ENCODE measurements at places on chromosomes 11 and 22.

GRCh38 chr11:119391275-119391674, 9.8 kb upstream of the USP2 start:
- DNase-seq = no peak

DNA sequence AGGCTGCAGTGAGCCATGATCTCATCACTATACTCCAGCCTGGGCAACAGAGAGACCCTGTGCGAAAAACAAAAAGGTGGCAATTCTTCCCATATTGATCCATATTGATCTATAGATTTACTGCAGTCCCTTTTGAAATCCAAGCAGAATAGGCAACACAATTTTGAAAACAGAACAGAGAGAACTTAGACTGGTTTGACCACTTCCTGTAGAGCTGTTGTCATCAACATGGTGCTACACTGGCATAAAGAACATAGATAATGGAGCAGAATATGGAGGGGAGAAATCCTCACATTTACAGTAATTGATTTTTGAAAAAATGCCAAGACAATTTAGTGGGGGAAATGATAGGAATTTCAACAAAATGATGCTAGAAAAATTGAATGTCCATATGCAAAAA, 34.1 kb downstream of the GRK3 start:
- no peak for DNase-seq

DNA sequence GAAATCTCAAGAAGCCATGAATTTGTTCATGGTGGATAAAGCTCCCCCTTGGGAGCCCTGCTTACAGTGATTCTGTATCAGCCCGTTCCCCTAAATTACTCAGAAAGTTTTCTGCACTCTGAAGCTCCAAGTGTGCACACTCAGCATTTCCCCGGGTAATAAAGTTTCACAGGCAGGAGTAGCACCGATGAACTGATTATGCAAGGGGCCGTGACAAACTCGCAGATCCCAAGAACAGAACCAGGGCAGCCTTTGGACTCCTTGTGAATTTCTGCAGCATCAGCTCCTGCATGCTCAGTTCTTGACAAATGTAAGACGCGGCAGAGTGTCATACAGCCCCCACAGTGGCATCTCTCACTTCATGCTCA, 73.5 kb downstream of the COMMD9 start:
- no peak for DNase-seq

- DNase-seq = no peak
Measured at GRCh38 chr22:33854724-33855123, 65.6 kb downstream of the LARGE1 start.

DNA sequence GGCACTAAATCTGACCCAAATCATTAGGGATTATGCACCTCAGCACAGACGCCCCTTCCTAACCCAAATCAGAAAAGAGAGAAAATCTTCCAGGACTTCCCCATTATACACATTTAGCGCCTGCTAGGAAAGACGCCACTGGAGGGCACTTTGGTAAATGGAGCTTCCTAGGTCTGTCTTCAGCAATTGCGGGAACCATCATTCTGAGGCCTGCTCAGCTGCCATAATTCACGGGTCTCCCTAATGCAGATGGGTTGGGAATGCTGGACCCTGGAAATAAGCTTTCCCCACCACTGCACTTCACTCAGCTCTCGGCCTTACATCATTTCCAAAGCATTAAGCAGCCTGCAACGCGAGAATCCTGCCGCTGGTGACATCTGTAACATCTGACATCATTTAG, 86.2 kb upstream of the OPCML start:
- no peak for DNase-seq

GRCh38 chr22:37449331-37450001, 22.2 kb upstream of the ELFN2 start:
- DNase-seq = no peak

- no peak for DNase-seq
Measured at GRCh38 chr11:37926772-37927171, 1328.7 kb upstream of the RAG2 start.

DNA sequence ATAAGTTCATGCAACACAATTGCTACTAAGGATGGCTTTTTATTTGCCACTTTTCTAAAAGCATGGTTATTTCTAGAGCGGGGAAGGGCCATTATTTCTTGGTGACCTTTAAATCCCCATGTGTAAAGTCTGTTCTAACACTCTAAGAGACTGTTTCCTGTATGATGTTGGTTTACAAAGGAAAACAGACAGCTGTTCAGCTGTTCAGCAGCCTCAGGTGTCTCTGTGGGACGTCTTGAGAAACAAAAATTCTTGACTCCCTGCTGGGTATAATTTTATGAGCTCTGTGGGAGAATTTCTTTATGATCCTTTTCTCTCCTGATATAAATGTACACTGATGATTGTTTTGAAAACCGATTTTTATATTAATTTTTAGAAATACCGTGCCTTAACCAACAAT, 13.9 kb downstream of the MUC15 start:
- DNase-seq = no peak

- DNase-seq = no peak
Measured at GRCh38 chr11:10796191-10796590, 12.5 kb downstream of the EIF4G2 start.

- peak; percentile 25 for DNase-seq
Measured at GRCh38 chr11:123707606-123708205, 33.8 kb downstream of the ZNF202 start.

DNA sequence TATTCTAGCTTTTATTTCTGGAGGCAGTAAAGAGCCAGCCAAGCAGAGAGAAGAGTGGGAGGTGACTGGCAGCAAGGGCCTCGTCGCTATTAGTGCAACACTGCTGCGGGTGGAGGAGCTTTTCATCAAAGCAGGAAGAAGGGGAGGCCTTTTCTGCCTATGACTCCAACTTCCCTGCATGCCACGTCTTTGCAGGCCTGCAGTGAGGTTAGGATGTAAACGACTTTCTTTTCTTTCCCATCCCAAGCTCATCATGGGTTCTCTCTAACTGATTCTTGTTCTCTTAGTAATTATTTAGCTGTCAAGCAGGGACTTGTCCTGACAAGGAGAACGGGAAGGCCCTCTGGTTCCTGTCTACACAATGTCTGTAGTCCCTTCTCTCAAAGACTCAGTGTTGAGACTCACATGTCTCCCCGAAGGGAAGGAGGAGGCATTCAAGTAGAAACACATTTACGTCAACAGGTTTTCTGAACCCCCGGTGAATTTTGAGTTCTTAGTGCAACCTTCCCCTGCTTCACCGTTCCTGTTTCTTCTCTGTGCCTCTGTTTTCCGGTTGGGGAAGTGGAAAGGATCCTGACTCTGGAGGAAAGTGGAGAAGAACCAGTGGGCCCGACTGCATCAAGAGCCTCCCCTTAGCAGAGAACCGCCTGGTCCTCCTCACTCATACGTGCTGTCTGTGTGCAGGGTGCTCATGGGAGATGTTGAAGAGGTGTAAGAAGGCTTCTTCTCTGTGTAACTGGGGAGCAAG, 56.9 kb downstream of the PACS1 start:
- no peak for DNase-seq

DNA sequence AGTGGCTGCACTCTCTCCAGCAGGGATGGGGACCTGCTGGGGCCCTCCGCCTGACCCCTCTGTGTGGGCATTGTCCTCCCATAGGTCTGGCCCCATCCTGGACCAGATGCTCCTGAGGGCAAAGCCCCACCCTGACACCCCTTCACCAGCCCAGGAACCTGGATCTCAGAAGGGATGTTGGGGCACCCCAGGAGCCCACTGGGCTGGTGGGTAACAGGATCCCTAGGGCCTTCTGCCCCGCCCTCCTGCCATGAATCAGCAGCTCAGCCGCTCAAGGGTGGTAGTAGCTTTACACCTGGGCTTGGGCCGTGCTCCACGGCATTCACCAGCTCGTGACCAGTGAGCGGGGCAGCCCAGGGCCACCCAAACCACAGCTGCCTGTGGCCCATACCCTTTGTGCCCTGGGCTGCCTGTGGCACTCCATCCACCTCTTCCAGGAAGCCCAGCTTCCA, 1.0 kb upstream of the MAPK12 start:
- no peak for DNase-seq

- DNase-seq = no peak
Measured at GRCh38 chr11:59183771-59184170, 11.8 kb downstream of the DTX4 start.

DNA sequence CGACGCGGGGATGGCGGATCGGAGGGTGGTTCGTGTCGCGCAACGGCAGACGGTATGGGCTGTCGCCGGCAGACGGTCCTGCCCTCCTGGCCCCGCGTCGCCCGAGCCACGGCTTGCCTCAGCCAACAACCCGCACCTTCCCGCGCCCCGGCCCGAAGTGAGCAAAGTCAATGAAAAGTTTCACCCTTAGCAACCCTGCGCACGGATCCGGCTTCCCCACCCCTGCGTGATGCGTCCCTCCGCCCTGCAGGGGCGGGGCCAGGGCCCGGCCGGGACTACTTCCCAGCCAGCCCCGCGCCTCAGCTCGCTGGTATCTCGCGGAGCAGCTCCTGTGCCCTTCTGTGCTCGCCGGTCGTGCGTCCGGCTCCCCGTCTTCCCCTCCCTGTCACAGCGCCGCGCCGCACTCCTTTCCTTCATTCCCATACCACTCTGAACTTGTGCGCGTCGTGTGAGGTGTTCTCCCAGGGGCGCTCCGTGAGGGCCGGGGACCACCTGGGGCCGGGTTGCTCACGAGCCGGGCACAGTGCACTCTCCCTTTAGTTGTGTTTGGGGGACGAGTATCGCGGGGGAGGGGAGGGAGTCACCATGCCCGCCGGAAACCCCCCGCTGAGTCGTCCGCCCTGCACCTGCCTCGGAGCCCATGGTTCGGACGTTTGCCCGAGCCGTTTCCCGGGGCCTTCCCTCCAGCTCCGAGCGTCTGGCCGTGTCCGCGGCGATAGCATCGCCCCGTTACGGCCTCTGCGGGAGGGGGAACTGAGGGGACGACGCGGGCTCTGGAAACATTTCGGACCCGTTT, at the start of gene TOB2:
Gene TOB2, minus strand, starts transcription at position 163 of the 796 bp plus-strand sequence. CDS start 9,456 bp downstream, outside the sequence.
- DNase-seq = peak; percentile 95

DNA sequence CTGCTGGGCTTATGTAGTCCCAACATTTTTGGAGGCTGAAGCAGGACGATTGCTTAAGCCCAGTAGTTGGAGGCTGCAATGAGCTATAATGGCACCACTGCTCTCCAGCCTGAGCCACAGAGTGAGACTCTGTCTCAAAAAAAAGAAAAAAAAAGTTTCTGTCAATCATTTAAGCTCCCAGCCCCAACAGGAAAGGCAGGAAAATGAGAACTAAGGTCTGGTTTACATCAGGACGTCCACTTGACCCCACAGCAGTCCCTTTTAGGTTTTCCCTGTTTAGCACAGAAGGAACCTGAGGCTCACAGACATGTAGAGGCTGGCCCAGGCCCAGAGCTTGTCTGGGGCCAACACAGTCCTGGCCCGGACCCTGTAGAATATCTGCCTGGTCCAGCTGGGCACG, 9.2 kb upstream of the TTLL1 start:
- no peak for DNase-seq

DNA sequence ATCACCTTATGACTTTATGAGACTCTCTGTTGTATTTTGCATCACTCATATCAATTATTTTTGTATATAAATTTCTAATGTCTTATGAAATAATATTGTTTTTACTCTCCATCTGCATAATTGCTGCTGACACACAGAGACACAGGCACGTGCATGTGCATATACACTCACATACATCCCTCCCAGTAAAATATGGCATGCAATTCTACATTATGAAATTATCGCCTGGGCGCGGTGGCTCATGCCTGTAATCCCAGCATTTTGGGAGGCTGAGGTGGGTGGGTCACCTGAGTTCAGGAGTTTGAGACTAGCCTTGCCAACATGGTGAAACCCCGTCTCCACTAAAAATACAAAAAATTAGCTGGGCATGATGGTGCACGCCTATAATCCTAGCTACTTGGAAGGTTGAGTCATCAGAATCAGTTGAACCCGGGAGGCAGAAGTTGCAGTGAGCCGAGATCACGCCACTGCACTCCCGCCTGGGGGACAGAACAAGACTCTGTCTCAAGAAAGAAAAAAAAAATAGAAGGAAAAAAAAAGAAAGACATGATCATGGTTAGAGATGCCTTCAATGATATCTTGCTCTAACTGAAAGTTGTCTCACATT, 96.7 kb upstream of the LUZP2 start:
- no peak for DNase-seq

- DNase-seq = no peak
Measured at GRCh38 chr11:66619080-66619554, 2.7 kb downstream of the RBM14 start.

- DNase-seq = no peak
Measured at GRCh38 chr11:100467821-100468508, 219.1 kb upstream of the ARHGAP42 start.

DNA sequence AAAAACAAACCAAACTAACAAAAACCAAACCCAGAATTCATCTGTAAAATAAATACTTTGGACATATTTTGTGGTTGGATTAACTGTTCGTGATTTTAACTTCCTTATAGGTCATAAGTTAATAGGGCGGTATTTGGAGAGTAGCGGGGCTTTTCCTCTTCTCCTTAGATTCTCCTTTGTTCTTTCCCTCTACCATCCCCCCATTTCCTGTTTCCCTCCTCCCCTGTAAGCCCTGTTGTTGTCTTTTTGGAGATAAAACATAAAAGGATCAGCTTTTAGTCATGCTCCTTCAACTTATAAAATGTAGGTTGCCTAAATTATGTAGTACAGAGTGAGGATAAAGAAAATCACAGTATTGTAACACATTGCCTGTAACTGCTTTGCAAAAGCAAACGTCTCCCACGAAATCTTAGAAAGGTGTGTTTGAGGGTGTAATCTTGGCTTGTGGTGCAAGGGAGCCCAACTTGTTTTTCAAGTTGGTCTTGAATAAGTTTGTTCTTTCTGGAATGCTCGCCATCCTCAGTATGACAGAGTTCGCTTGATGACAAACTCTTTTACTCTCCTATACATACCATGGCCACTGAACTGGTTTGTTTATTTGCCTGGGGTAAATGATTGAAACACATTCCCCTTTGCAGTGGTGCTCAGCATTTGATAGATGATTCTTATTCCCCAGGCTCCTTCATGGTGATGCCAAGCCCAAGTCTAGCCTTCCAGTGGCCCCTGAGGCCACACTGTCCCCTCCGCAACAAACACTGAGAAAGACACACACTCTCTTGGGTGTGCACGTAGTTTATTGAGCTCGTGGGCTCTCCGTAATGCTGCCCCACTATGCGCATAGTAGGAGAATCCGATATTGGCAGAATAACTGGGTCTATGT, 49.4 kb downstream of the TEAD1 start:
- DNase-seq = no peak

- DNase-seq = no peak
Measured at GRCh38 chr22:40904101-40904500, 42.2 kb upstream of the DNAJB7 start.

DNA sequence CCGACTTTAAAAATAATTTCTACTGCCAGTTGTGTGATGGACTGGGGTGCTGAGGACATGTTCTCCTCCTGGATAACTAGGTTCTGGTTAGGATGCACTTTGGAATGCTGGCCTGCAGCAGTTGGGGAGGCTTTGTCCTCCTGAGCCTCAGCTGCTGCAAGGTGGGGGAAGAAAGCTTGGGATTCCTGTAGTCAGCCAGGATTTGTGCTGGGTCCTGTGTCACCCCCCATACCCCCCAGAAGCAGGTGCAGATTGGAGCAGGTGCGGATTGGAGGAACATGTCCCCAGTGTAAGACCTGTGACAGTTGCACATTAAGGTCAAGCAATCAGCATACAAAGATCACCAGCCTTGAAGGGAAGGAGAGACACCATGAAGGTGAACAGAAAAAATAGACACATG, 51.1 kb downstream of the MED15 start:
- DNase-seq = no peak

All from CMK (cell line).